Inflammatory macrophage (primary cell): ENCODE measurements at places on chromosomes 5 and 9.

DNA sequence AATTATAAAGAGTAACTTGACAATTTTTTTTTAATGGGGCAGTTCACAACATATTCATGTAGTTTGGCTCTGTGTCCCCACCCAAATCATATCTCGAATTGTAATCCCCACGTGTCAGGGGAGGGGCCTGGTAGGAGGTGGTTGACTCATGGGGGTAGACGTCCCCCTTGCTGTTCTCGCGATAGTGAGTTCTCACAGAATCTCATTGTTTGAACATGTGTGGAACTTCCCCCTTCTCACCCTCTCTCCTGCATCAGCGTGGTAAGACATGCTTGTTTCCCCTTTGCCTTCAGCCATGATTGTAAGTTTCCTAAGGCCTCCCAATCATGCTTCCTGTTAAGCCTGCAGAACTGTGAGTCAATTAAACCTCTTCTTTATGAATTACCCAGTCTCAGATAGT is 40.7 kb downstream of the FBXW11 start:
- peak; percentile 61 for DNase-seq

GRCh38 chr9:125789196-125789595 is 42.0 kb downstream of the PBX3 start:
- DNase-seq = peak; percentile 16

- DNase-seq = no peak
Observed at GRCh38 chr5:176776916-176777315, 33.4 kb upstream of the UNC5A start.

- no peak for DNase-seq
Observed at GRCh38 chr5:15676591-15676990, 176.6 kb downstream of the FBXL7 start.

DNA sequence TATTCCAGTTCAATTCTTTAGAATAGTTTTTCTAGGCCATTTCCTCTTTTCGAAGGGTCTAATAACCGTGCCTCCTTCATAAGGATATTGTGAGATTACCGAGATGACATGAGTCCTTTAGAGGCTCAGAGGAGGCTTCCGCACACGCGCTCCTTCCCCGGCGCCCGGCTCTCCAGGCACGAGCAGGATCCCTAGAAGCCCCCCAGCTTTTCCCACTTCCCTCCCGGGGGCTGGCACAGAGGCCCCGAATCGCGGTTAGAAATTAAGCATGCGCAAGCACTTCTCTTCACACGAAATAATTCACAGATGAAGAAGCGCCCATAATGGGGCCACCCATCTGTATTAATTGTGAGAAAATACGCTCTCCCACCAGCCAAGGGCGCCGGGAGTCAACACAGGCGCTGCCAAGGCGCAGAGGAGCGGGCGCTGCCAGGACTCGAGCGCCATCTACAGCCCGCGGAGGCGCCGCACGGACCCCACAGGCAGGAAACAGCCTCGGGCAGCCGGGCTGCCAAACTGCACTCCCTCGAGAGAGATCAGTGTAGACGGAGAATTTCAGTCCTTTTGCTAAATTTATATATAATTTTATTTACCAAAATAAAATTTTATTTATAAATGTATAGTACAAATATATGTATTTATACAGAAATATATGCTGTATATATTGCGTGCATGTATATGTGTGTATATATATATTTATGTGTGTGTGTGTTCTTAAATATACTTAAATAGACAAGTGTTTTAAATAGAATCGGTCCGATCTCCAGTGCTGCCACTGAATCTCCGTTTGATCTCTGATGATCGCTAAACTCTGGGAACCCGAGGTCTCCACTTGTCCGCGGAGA is 258.1 kb upstream of the NFIL3 start:
- DNase-seq = peak; percentile 59

GRCh38 chr5:78449103-78449502 is 88.7 kb downstream of the SCAMP1 start:
- DNase-seq = no peak

DNA sequence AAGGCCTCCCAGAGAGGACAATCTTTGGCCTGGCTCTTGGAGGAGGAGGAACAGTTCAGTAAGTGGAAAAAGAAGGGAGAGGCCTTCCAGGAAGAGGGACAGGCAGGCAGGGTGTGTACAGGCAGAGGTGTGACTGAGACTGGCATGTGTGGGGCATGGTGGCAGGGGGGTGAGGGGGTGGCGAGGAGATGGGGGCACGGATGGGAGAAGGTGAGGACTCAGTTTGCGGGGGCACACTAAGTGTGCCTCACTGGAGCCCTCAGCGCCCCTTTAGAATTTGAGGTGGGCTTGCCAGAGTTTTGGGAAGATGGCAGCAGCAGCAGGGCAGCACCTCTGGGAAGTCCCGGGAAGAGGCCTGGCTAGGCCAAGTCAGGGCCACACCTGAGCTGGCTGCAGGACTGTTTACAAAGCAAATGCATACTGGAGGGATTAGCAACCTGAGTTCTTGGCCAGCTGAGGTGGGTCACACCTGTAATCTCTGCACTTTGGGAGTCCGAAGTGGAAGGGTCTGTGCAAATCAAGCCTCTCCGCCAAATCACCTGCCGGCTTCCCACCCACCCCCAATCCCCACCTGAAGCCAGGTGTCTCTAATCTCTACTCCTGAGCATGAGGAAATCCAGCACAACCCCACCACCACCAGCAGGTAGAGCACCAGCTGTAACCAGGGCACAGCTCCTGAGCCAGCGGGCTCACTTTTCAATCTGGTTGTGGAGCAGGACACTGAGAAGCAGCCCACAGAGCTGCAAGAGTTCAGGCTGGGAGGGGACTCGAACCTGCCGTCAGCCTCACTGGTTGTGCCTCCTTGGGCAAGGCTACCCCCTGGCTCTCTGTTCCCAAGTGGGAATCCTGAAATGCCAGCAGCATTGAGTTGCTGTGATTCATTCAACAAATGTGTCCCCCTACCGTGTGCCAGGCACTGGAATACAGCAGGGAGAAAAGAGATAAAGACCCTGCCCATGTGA is 10.2 kb upstream of the GABRP start:
- DNase-seq = no peak

- DNase-seq = peak; percentile 68
Observed at GRCh38 chr5:72380492-72381274, 60.5 kb downstream of the PTCD2 start.

DNA sequence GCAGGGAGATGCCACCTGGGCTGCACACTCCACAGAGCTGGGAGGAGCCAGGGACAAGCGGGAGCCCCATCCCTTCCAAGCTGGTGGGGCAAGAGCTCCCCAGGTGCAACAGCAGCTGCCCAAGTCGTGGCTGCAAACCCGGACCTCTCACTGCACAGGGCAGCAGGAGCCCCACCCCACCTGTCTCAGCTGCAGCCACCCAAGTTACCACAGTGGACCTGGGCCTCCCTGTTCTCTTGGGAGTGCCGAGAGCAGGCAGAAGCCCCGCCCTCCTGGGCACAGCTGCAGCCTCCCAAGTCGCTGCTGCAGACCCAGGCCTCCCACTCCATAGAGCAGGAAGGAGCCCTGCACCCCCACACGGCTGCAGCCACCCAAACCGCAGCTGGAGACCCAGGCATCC is 374.1 kb upstream of the ACO1 start:
- DNase-seq = no peak

DNA sequence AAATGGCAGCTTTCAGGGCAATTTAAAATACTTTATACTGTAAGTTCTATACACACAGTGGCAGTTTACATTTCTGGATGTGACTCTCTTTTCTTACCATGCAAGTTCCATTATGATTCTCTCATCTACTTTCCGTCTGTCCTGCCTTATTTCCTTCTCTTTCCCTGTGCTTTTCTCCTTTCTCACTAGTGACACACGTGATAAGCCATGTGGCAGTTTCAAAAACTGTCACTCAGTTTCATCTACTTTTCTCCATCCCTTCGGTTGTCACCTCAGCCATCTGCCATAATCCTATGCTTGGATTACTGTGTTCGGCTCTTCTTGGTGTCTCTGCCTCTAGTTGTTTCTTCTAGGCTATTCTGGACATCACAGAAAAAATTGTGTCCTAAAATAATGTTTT is 46.8 kb upstream of the ATG10 start:
- DNase-seq = no peak

GRCh38 chr5:42985129-42986037 is 54.7 kb downstream of the ANXA2R start:
- DNase-seq = peak; percentile 44

GRCh38 chr5:114056185-114056538 is 305.7 kb upstream of the KCNN2 start:
- no peak for DNase-seq
